Activated CD8-positive, alpha-beta memory T cell treated with anti-CD3 and anti-CD28 coated beads, Interleukin-2, amount 50 U/mL, for 4 hours (primary cell): ENCODE measurements at places on chromosomes 11 and 22.

- DNase-seq: no peak
Observed at GRCh38 chr11:18789942-18790341, 1.7 kb downstream of the PTPN5 start.

GRCh38 chr22:46727813-46728364 is 10.2 kb downstream of the CERK start:
- DNase-seq: no peak

- no peak for DNase-seq
Observed at GRCh38 chr11:120293038-120293800, 31.9 kb upstream of the TLCD5 start.

- DNase-seq: no peak
Observed at GRCh38 chr11:129210831-129211181, 18.7 kb upstream of the ARHGAP32 start.

- DNase-seq: no peak
Observed at GRCh38 chr11:72468289-72468688, 34.0 kb upstream of the CLPB start.

GRCh38 chr11:77968337-77968736 is 26.1 kb downstream of the INTS4 start:
- DNase-seq: no peak

DNA sequence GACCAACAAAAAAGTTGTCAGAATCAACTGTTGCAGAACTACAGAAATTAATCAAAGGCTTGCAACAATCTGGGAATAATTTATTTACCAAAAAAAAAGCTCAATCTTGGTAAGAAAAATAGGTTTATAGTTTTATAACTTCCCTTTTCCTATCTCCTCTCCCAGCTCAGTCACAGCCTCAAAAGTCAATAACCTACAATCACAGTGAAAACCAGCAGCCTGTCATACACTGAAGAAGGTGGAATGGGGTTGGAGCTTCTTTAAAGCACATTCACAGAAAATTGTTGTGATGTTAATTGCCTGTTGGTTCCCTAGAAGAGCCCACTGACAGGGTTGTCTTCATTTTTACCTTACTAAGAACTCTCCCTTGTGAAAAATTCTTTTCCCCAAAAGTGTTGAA is 50.7 kb upstream of the CEP126 start:
- DNase-seq: no peak

- no peak for DNase-seq
Observed at GRCh38 chr11:66345316-66345649, 379 bp upstream of the BRMS1 start.

GRCh38 chr11:79807506-79807905 is 366.7 kb upstream of the TENM4 start:
- DNase-seq: no peak

- DNase-seq: no peak
Observed at GRCh38 chr11:117690484-117691217, 106.4 kb downstream of the DSCAML1 start.

DNA sequence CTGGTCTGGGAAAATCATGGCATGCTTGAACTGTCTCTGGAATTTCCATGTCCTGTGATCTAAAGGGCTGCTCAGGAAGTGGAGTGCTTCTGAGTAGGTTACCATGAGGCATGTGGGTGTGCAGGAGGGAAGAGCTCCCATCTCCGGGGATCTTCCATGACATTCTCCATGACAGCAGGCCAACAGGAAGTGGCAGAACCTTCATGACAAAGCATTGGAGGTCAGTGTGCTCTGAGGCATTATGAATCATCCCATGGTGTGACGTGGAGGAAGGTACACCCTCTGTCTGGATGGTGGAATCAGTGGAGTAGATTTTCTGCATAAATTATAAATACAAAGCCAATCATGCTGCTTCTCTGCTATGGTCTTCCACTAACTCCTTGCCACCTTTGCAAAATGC is 139.6 kb upstream of the E2F8 start:
- no peak for DNase-seq

GRCh38 chr22:49727881-49728569 is 99.6 kb downstream of the BRD1 start:
- no peak for DNase-seq

GRCh38 chr11:118691926-118692830 is 12.7 kb upstream of the TREH start:
- peak; percentile 70 for DNase-seq

GRCh38 chr22:39299829-39300178 is 19.6 kb downstream of the RPL3 start:
- DNase-seq: no peak

DNA sequence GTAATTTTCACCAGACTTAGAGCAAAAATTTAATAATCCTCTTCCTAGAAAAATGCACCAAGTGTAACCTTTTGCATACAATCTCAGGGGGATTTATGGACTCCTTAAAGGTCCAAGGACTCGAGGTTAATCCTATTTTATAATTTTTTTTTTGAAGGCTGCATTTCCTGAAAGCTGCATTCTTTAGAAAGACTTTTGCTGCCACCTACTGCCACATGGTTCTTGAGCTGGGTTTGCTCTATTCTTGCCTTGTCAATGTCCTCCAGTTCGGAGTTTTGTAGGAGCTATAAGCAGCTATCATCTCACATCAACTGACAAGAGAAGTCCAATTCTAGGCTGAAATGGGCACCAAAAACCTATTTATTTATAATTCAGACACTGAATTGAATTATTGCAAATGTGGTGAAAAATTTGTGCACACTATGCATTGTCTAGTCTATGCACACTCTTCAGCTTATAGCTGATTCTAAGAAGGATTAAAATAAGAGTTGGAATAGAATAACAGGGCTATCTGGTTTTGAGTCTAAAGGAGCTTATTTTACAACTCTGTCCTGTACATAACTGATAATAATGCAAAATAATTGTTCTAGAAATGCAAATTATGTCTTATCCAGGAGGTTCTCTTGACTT is 31.3 kb downstream of the TRAF6 start:
- DNase-seq: no peak

GRCh38 chr22:42317691-42318547 is 47.5 kb upstream of the TCF20 start:
- no peak for DNase-seq

- no peak for DNase-seq
Observed at GRCh38 chr11:45805305-45806071, 539 bp downstream of the SLC35C1 start.

GRCh38 chr11:64846998-64847666 is 2.7 kb upstream of the CDC42BPG start:
- peak; percentile 95 for DNase-seq

DNA sequence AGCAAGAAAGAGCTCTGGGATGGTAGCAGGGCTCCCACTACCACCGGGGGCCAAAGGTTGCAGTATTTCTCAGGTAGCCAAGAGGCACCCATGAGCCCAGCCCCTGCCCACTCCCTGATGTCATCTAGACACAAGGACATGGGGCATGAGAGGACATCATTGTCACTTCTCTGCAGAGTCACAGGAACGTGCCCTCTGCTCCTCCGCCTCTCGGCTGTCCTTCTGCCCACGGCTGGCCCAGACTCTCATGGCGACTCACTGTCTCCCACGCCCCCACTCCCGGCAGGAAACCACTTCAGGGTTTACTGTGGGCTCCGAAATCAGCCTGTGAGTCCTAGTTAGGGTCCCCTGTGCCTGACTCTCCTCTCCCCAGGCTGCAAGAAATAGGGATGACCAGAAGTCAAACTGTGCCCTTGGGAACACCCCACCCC is 1.8 kb upstream of the GAL start:
- DNase-seq: no peak
